ENCODE measurements at places on chromosomes 3 and 15. TPM values are rescaled to one million over a fixed set of nuclear protein-coding genes. Genes with fewer than 3 reads are reported as not detected.

DNA sequence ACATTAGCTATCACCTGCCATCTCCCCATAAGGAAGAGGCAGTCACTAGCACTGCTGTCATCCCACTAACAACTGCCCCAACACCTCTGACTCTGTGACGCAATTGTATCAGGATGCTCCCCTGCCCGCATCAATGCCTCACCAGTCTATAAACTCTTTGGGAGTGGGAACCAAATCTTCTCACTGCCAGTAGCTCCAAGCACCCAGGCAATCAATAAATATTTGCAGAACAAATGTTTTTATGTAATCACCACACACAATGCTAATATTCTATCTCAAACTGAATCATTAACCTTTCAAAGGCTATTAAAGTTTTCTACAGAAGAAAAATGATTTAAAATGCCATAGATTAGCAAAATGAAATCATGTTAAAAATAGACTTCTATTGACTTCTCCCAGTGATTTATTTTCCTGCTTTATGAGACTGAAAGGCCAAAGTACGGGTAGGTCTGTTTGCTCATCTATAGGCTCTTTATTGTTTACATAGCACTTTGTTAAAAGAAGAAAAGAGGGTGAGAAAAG, 131.3 kb downstream of the PLD1 start:
- no peak for DNase-seq

GRCh38 chr3:192820161-192820560, 92.8 kb upstream of the FGF12 start:
- DNase-seq, result no peak

GRCh38 chr15:34354286-34354685, 11.2 kb downstream of the NUTM1 start:
- DNase-seq, result no peak

GRCh38 chr15:66937588-66937987, 127.8 kb upstream of the SMAD3 start:
- DNase-seq, result no peak

DNA sequence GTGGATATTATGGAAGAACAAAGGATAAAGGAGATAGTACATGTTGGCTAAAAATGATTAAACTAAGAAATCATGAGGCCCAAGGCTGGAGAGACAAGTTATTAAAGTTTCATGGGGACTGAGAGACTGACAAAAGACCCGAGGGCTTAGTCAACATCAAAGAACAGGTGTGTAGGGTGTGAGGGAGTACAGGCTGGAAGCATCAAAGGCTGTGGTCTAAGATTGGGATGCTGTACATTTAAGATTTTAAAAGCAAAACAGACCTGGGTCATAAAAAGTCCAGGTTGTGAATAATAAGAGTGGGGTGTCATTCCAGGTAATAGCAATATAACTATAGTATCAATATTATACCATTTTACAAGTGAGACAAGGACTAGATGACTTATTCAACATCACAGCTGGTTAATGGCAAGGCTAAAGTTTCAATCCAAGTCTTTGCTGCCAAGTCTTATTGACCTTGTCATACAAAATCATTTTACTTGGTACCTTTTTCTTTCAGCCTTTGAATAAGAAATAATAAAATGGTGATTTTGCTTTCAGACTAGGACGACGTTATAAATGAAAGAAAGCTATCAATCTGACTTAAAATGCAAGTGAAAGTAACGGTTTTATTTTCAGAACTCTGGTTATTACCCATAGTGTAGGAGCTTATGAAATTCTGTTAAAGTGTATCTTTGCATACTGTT, 211.6 kb downstream of the TNIK start:
- DNase-seq, result no peak

- DNase-seq, result no peak
Measured at GRCh38 chr15:26985050-26985449, 14.1 kb downstream of the GABRG3 start.

The DISP2 gene
- total RNA-seq, result 0.06 TPM

The ACTRT3 gene
- total RNA-seq, result 0.31 TPM

GRCh38 chr3:174957081-174957480, 97.9 kb downstream of the NAALADL2 start:
- DNase-seq, result no peak

GRCh38 chr15:24956111-24956838, 1.5 kb downstream of the SNRPN start:
- peak; percentile 89 for DNase-seq

DNA sequence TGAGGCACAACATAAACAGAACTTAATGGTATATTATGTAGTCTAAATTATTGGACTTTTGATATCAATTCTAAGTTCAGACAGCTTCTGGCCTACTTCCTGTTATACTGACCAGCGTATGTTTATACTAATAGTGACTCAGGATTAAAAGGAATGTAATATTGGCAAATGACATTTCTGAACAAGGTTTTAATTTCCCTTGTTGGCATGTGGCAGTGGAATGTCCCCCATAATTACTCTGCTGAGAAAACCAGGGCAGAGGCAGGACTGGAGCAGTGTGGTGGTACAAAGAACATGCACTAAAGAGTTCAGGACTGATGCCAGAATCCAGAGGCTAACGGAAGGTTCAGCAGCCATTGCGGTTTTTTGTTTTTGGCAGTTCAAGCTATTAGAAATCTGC, 184.0 kb downstream of the KCNAB1 start:
- DNase-seq, result no peak

Measured in neural progenitor cell (in vitro differentiated cells).